ENCODE measurements at places on chromosomes 12 and 14.

DNA sequence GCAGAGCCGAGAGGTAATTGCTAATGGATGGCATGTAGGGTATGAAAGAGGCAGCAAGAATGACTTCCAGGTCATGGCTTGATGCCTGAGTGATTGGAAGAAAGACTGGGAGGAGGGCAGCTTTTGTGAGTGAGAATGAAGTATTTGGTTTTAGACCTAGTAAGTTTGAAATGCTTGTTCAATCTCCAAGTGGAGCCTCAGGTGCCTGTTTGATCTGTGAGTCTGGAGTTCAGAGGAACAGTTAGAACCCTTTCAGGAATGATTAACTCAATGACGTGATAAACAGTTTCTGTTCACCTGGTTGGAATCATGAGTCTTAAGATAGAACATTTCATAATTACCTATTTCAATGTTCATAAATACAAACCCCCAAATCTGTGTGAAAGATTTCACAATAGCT, 10.4 kb downstream of the KCNJ8 start:
- no peak for DNase-seq

DNA sequence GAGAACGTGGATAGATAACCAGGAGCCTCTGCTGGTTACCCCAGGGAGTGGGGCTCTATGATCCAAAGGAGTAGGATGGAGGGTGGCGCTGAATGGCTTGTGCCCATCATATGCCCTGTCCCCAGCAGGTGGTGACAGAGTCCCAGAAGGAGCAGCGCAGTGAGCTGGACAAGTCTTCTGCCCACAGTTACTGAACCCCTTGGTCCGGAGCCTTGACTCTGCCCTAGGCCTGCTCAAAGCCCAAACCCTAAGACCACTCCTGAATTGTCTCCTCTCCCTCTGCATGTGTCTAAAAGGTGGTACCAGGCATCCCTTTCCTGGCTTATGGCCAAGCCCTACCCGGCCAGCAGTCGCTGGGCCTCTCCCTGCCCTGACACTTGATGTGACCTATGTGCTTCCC, 3.2 kb downstream of the PRPH start:
- DNase-seq: no peak

- no peak for DNase-seq
Observed at GRCh38 chr12:96347130-96347699, 53.0 kb downstream of the CDK17 start.

DNA sequence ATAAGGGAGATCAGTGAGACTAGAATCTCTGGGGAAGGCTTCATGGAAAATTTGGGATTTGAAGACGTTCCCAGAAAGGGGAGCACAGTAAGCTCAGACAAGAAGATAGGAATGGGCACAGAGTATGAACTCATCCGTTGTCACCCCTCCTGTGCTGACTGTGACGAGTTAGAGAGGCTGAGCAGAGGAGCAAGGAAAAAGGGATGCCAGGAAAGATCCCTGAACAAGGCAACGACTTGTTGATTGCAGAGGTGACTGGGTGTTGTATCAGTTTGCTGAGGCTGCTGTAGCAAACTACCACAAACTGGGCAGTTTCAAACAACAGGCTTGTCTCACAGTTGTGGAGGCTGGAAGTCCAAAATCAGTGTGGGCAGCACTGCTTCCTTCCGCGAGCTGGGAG, 5.9 kb upstream of the GPD1 start:
- DNase-seq: no peak

- no peak for DNase-seq
Observed at GRCh38 chr14:68231898-68232297, 412.3 kb downstream of the RAD51B start.

Data from putamen (tissue), 1 donor.